ENCODE measurements at places on chromosomes 6 and 20.

DNA sequence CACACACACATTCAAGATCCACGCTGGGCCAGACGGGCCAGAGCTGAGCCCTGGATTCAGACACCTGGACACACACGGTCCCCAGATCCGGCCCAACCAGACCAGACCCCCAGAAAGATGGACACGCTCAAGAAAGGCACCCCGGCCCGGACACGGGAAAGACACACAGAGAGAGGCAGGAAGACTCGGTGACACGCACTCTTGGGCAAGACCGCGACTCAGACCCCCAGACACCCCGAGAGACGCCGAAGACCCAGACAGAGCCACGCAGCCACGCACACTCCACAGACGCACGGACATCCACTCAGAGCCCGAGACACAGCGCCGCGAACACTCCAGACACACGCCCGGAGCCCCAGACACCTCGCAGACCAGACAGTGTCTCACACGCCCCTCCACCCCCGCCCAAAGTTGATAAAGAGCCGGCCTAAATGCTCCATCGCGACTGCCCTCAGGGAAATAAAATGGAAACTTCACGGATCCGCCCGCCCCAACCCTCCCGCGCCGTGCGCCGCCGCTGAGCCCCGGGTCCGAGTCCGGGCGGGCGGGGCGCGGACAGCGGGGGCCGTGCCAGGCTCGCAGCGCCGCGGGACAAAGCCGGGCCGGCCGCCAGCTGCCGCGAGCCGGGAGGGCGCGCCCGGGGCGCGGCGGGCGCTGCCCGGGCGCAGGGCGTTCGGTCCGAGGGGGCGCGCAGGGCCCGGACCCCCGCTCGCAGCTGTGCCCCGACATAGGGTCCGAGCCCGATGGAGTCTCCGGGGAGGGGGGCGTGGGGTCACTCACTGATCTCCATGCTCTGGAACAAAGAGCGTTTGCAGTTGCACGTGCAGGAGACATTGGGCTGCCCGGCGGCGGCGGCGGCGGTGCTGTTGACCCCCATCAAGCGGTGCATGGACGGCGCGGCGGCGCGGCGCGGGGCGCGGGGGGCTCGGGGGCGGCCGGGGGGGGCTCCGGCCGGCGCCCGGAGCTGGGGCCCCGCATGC lies 831 bp downstream of the PMEPA1 start:
- DNase-seq: no peak

GRCh38 chr6:29909985-29910384 lies 32.3 kb upstream of the HLA-A start:
- DNase-seq: no peak

GRCh38 chr6:168111911-168112310 lies 32.9 kb upstream of the FRMD1 start:
- DNase-seq: no peak

GRCh38 chr6:4581468-4582385 lies 194.5 kb upstream of the CDYL start:
- DNase-seq: no peak

GRCh38 chr6:30855429-30856075 lies 28.8 kb upstream of the DDR1 start:
- DNase-seq: no peak

DNA sequence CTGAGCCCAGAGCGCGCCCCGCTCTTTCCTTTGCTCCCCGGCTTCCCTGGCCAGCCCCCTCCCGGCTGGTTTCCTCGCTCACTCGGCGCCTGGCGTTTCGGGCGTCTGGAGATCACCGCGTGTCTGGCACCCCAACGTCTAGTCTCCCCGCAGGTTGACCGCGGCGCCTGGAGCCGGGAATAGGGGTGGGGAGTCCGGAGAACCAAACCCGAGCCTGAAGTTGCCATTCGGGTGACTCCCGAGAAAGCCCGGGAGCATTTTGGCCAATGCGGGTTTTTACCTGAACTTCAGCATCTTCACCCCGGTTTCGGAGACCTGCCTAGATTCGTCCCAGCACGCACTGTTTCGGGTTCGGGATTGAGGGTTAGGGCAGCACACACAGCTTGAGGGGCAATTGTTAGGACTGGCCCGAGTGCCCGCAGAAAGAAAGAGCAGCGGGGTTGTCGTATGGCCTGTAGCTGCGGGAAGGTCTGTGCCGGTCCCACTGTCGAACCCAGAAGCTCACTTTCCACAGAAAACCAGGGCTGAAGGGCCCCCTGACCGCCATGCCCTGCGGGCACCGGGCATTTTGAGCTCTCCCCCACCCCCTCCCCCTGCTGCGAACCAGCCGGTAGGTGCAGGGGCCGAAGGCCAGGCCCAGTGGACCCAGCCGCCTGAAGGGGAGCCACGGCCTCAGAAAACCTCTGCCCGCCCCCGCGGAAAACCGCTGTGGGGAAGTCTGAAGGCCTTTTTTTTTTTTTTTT lies 2.1 kb downstream of the FOXP4 start:
- no peak for DNase-seq

DNA sequence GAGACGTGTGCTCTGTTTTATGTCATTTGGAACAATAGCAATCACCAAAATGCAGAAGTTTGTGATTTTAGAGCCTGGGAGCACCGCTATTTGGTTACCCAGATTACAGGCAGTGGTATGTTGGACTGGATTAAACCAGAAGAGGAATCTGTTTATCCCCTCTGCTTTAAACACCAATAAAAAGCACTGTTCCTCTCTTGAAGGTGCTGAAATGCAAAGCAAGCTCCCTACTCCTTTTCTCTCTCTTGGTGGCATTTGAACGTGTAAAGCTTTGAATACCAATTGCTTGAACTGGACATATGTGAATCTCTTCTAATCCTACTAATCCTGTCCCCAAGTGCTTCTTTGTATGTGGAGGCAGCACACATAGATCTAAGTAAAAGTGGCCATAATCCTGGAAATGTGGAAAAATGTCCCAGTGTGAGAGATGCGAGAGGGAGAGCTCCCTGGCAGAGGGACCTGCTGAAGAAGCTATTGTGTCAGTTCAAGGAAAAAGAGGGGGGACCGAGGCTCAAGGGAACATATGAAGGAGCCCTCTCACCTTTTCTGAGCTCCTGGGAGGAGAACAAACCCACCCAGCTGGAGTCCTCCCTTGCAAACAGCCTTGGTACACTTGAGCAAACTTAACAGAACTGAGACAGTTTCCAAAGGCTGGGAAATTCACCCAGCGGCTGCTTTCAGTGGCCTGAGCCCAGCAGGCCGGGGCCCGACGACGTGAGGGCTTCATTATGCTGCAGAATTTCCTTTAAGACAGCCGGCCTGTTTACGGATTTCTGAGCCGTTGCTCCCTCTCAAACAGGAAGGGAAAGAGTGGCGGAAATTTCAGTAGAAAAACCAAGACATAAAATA lies 18.8 kb upstream of the OLIG3 start:
- DNase-seq: no peak

GRCh38 chr6:118141211-118141610 lies 234.1 kb downstream of the SLC35F1 start:
- DNase-seq: no peak

DNA sequence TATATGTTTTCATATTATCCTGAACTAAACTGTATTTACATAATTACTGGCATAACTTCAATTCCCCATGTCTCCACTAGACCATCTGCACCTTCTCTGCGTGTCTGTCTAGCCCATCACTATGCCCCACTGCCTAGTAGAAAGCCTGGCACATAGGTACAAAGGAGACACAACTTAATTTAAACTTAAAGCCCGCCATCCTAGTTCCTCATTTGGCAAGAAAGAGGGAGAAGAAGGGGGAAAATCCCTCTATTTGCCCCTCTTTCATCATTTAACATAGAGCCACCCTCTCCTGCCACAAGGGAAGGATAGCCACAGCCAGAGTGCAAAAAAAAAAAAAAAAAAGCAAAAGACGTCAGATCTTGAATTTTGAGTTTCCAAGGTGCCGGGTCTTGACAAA lies 1.8 kb downstream of the PKIG start:
- DNase-seq: no peak

GRCh38 chr6:166924531-166924930 lies 31.8 kb downstream of the RNASET2 start:
- no peak for DNase-seq

DNA sequence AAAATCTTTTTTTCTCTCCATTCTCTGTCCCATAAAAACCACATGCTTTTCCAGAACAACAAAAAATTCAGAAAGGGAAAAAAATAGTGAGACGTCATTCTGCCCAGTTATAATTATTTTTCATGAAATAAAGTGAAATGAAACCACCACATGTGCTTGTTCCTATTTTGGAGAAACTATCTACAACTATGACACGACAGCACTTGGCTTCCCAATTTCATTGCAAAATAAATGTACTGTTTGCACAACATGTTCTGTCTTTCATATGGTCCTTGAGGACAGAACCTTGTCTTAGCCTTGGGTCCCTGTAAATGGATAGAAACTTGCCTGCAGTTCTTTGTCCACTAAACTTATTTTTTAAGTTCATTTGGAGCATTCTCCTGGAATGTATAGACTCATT lies 5.6 kb upstream of the MAN1A1 start:
- no peak for DNase-seq

DNA sequence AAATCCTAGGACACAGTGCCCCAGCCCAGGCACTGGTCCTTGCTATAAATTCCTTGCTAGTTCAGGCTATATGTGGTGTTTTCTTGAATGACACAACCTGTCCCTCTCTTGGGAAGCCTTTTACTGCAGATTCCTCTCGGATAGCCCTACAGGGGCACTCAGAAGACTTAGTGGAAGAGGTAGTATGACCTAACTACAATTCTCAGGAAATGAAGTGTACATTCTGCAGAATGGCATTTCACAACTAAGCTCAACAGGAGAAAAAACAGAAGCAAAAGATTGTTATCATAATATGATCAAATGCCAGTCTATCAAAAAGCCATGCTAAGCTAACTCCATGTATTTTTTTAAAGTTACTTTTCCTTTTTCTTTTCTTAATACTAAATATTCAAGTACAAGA lies 66.3 kb upstream of the FBXL4 start:
- no peak for DNase-seq

GRCh38 chr20:6178537-6178936 lies 55.7 kb upstream of the FERMT1 start:
- DNase-seq: no peak

DNA sequence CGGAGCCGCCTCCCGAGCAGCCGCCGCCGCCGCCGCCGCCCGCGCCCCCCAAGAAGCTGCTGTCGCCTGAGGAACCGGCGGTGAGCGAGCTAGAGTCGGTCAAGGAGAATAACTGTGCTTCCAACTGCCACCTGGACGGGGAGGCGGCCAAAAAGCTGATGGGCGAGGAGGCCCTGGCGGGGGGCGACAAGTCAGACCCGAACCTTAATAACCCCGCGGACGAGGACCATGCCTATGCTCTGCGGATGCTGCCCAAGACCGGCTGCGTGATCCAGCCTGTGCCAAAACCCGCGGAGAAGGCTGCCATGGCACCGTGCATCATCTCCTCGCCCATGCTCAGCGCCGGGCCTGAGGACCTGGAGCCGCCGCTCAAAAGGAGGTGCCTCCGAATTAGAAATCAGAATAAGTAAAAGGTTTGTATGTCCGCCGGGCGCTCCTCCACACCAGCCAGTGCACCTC lies 145.2 kb downstream of the SOBP start:
- no peak for DNase-seq

DNA sequence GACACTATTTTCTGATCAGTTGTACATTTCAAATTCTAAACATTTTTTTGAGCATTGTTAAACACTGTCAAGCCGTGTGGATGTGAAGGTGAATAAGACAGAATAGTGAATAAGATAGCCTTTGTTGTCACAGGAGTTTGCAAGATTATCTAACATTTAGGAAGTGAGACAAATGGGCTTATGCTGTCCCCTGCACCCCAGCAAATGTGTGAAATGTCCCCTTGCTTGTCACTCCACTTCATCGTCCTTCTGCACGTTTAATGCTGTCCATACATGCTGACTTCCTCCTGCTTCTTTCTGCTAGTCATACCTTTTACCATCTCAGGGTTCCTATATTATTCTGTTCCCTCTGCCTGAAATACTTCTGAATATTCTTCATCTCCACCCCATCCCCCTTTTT lies 62.6 kb downstream of the CBFA2T2 start:
- no peak for DNase-seq

DNA sequence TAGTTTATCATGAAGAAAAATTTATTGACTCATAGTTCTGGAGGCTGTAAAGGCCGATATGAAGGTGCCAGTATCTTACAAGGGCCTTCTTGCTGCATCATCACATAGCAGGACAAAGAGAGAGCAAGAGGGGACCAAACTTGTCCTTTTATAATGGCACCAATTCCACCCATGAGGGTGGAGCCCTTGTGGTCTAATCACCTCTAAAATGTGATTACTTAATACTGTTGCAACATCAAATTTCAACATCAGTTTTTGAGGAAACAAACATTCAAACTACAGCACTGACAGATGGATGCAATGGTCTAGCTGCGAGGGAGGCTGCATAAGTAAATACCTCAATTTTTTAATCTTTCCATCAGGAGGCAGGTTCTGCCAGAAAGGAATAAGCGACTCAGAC lies 76.7 kb upstream of the LAMA2 start:
- no peak for DNase-seq
